Stimulated activated CD4-positive, alpha-beta T cell treated with anti-CD3 and anti-CD28 coated beads, Interleukin-1b, Interleukin-23, amount 100 ng/mL, for 1 hour (primary cell): ENCODE measurements at places on chromosomes 1 and 21.

- no peak for DNase-seq
These were observed 332.0 kb downstream of the PAPPA2 start for GRCh38 chr1:176794897-176795508.

DNA sequence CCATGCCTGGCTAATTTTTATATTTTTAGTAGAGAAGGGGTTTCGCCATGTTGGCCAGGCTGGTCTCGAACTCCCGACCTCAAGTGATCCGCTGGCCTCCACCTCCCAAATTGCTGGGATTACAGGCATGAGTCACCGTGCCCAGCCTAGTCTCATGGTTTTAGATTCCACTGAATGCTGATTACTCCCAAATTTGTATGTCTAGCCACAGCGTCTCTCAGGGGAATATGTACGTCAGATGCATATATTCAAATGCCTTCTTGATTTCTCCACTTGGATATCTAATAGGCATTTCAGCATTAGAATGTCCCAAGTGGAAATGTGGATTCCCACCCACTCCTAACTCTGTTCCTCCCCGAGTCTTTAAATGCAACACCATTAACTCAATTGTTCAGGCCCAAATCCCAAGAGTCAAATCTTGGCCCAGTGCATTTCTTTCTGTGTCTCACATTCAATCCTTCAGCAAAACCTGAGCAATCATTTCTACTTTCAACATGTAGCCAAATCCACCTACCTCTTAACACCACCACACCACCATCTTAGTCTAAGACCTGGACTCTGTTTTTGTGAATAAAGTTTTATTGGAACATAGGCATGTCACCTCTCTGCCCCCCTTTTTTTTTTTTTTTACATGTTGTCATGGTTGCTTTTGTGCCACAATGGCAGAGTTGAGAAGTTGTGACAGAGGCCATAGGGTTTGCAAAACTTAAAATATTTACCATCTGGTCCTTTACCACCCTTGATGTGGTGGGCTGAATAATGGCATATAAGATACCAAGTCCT lies 9.8 kb upstream of the CAMTA1 start:
- no peak for DNase-seq

DNA sequence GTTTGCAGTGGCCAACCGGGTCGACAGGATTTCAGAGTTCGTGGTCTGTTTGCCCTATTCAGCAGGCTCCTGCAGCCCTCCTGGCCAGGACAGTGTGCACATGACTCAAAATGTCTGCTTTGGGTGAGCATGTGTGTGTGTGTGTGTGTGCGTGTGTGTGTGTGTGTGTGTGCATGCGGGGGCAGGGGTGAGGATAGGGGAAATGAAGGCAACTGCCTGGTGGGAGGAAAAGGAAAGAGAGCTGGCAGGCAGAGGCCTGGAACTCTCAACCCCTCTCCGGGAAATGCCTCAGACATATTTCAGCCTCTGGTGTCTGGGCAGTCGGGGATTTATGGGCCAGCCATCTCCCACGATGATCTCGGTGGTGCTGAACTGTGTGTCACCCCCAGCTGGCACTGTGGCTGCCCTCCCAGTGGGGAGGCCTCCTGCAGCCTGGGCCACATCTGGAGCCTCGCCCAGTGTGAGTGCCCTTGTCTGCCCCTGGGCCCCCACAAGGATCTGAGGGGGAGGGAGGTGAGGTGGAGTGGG lies 15.2 kb downstream of the CDCP2 start:
- DNase-seq = no peak

GRCh38 chr1:192776206-192776605 lies 32.6 kb upstream of the RGS2 start:
- DNase-seq = no peak

DNA sequence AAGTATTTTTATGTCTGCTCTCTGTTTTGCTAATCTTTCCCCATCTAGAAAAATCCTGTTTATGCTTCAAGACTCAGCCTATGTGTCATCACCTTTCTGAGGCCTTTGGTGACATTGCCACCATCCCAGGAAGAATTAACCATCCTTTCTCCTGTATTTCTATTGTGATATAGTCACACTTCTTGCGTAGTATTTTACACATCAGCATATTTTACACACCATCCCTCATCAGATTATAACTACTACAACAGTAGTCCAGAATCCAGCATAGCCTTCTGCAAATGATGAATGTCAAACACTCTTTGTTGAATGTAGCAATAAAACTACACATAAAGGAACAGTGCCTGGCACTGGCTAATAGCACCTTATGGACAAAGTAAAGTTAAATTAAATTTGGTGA lies 275.3 kb upstream of the C1orf87 start:
- DNase-seq = no peak

- DNase-seq = no peak
These were observed 375.1 kb downstream of the RYR2 start for GRCh38 chr1:237416924-237417655.

GRCh38 chr1:224852901-224853568 lies 76.4 kb upstream of the DNAH14 start:
- DNase-seq = no peak

DNA sequence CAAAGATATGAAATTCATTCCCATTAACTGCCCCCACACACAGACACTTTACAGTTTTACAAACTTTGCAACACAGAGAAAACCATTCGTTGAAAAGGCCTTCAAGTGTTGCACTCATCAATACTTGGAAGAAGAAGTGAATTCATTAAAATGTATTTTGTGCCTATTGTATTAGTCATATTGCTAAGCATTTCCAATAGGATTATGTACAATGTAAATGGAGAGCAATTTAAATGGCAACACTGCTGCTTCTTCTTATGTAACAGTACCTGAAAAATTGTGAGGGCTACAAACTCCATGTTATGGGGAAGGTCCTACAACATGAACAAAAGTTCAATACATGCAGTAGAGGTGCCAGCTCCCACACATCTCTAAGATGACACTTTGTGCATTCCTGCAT lies 209.3 kb upstream of the POGK start:
- DNase-seq = no peak

- DNase-seq = peak; percentile 11
These were observed 13.2 kb downstream of the PPP1R15B start for GRCh38 chr1:204398197-204399125.

GRCh38 chr1:101308935-101309333 lies 72.1 kb downstream of the S1PR1 start:
- no peak for DNase-seq

- no peak for DNase-seq
These were observed 26.3 kb downstream of the UAP1 start for GRCh38 chr1:162587761-162588260.

DNA sequence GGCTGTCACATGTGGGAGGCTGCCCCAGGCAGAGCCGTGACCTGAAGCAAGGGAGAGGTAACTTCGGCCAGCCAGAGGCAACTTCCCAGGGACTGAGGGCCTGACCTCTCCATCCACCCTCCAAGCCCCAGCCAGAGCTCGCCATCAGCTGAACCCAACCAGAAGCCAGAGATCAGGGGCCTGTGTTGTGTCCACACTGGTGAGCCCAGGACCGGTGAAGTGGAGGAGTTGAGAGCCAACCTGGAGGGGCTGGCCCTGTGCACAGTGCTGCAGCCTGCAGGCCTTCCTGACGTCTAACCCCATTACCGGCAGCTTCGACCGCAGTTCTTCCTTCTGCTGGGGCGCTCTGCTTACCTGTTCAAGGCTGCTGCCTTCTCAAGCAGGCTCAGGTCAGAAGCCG lies 19.6 kb upstream of the PDE9A start:
- no peak for DNase-seq

DNA sequence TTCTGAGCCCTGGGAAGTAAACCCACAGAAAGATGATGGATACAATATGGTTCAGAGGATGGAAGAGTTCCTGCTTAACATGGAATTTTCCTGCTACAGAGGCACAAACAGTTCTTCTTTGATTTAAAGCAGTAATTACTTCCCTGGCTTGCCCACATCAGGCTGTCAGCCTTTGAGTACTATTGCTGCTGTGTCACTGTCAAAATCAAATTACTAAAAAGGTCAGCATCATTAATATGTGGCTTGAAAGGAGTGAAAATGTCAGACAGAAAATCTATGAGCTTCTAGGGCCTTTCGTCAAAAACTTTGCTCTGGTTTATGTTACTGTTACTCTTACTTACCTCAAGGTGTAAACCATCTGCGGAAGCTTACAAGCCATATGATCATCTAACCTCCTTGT lies 98.6 kb upstream of the DPT start:
- no peak for DNase-seq

DNA sequence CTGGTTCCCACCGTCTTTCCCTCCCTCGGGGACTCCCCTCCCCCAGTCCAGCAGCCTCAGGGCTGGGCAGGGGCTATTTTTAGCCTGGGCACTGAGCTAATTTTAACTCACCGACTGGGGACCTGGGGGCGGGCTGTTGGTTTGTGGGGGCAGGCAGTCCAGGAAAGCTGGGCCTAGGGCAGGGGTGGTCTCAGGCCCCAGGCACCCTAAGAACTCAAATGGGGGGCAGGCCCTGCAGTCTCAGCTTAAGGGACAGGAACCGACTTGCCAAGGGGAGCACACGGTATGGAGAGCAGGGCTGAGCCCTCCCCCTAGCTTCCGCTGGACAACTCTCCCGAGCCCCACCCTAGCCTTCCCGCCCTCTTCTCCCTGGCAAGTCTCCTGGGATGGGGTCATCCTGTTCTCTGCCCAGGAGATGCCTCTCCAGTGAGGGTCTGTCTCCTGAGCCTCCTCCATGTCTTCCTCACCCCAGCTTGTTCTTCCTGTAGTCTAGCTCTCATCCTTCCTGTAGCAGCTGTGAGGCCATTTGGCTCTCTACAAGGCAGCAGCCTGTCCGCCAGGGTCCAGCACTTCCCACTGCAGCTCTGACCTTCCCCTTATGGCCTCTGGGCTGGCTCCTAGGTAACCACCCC lies 10.1 kb downstream of the MEF2D start:
- DNase-seq = no peak

DNA sequence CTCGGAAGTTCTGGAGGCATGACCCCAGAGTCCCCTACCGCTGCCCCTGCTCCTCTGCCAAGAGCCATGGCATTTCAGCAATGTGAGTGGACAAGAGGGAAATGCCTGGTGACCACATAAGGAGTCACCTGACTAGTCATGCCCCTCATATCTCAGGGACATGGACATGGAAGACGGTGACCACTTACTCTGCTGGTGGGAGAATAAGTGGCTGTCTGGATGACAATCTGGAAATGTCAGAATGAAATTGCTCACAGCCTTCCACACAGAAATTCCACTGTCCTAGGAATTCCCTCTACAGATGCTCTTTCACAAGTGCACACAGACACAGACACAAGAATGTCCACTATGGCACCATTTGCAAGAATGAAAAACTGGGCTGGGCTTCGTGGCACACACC lies 24.3 kb upstream of the PLEKHG5 start:
- no peak for DNase-seq

- DNase-seq = no peak
These were observed 7.1 kb downstream of the CLIC6 start for GRCh38 chr21:34675871-34676270.

DNA sequence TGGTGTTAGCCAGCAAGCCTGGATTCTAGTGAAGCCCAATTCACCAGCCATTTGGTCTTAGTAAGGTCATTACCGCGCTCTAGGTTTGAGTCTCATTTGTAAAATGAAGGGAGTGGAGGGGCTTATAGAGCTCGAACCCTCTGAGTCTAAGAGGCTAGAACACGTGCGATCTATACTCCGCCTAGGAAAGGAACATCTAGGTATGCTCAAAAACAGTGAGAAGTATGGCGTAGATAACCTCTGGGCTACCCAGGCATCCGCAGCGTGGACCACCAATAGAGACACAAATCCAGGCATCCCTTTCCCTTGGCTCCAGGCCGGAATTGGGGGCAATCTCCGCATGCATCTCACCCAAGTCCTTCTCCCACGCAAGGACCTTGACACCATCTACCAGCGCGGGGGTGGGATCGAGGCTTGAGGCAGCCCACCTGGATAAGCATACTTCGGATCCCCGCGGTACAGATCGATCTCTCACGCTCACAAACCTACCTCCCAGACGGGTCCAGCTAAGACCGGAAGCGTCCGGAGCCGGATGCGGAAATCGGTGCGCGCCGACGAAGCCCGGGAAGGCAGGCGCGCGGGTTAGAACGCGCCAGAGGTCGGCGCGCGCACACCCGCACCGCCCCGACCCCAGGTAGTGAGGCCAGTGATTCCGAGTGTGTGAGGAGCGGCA lies at the start of gene METTL25B:
TSS of gene METTL25B (plus strand) at position 544 of the 673 bp plus-strand sequence. CDS start 636 bp downstream, outside the sequence.
- peak; percentile 41 for DNase-seq

DNA sequence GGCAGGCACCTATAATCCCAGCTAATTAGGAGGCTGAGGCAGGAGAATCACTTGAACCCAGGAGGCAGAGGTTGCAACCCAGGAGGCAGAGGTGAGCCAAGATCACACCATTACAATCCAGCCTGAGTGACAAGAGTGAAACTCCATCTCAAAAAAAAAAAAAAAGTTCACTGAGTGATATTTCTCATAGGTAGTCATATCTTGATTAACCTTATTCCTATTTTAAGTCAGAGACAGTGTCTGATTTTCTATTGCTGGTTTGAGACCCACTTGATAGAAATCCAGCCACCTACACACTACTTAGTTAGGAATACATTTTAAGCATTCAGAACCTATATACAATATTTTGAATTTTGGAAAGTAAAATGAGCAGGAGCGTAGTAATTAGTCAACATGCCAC lies 357.4 kb upstream of the ADGRL2 start:
- no peak for DNase-seq

DNA sequence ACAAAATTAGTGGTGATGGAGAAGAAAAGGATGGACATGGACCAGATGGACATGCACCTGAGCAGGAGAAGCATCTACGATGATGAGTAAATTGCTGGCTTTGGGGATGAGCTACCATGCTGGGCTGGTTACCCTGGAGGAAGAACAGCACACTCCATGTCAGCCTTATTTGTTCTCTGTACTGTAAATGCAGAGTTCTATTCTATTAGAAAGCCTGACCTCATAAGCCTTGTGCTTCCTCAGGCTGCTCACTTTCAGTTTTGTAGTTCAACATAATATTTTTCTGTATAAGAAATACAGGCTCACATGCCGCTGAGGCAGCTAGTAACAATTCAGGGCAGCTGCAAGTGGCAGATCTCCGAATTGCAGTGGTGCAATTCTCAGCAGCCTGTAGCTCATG lies 249.6 kb downstream of the PLA2G4A start:
- no peak for DNase-seq

DNA sequence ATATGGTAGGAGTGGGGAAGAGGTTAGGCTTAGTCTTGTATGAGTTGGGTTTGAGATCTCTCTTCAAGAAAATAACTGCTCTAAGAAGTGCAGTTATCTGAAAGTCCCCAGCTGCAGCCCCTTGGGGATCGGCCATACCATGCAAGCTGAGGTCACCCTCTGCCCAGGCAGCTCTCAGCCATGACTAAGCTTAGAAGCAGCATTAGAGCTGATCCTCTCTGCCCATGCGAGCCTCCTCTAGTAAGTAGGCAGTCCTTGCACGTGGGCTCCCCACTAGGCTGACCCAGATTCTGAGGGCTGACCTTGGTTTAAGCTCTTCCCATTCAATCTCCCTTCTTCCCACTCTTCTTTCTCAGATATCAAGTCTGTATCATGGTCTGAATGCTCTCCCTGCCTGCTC lies 121.0 kb upstream of the UBE2U start:
- DNase-seq = no peak

DNA sequence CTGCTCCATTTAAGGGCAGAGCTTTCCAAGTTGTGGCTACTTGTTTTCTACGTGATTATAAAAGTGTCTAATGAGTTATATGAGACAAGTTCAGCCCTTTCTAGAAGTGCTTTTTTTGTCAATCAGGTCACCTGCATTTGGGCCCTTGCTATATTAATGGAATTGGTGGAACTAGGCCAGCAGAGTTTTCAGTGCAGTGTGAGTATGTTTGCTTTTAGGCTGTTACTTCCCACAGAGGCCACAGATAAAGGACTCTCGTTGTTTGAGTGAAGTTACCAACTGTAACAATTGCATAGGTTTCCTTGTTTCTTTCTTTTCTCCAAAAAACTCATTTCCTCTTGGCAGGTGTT lies 10.9 kb downstream of the SMAP2 start:
- DNase-seq = no peak
